ENCODE measurements at places on chromosomes 4 and X. TPM values are rescaled to one million over a fixed set of nuclear protein-coding genes. Genes with fewer than 3 reads are reported as not detected.

Gene SAGE1
- total RNA-seq = not detected

Gene COL4A6
- 0.68 TPM for total RNA-seq

Gene C4orf51
- not detected for total RNA-seq

Gene ASB12
- total RNA-seq = 18.8 TPM

Gene FGFBP2
- 0.57 TPM for total RNA-seq

Gene HDAC6
- 42.8 TPM for total RNA-seq

Gene FGFR3
- 0.17 TPM for total RNA-seq

Gene TLR3
- 1.5 TPM for total RNA-seq

Gene PNMA6A
- 0.17 TPM for total RNA-seq

Gene PLCXD1
- total RNA-seq = 3.0 TPM

Gene C4orf36
- total RNA-seq = not detected

Gene KCND1
- total RNA-seq = 0.21 TPM

Gene GDI1
- 37.4 TPM for total RNA-seq

Gene ELF4
- 1.5 TPM for total RNA-seq

Gene NSDHL
- total RNA-seq = 9.1 TPM

Gene NPY1R
- total RNA-seq = 1.2 TPM

Gene ARMCX2
- total RNA-seq = 7.7 TPM

Gene SHOX
- not detected for total RNA-seq

Gene HTR2C
- not detected for total RNA-seq

Gene MND1
- not detected for total RNA-seq

Gene VSIG4
- 12.0 TPM for total RNA-seq

Gene FATE1
- not detected for total RNA-seq

Gene DACH2
- total RNA-seq = not detected

Gene POLA1
- 8.5 TPM for total RNA-seq

GRCh38 chrX:31893525-31893924, 821.7 kb upstream of the FTHL17 start:
- DNase-seq = no peak

DNA sequence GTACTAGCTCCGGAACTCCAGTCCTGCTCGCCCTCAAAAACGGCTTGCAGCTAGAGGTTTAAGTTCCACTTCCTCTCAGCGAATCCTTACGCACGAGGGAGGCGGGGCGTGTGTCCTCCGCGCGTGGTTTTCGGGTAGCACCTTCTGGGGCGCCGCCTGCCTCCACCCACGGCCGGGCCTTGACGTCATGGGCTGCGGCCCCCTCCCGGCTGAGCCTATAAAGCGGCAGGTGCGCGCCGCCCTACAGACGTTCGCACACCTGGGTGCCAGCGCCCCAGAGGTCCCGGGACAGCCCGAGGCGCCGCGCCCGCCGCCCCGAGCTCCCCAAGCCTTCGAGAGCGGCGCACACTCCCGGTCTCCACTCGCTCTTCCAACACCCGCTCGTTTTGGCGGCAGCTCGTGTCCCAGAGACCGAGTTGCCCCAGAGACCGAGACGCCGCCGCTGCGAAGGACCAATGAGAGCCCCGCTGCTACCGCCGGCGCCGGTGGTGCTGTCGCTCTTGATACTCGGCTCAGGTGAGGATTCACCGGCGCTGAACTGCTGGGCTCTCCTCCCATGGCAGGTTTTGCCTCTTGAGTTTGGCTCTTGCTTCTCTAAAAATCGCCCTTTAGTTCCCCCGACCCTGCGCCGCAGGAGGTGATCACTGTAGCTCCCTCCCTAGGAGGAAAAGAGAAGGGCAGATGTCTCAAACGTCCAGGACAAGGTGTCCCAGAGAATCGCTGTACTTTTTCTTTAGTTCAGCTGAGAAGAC, at the start of gene AREG:
TSS of gene AREG (plus strand) at position 246 of the 752 bp plus-strand sequence. CDS start at position 456, 210 bp downstream.
- DNase-seq = peak; percentile 68

GRCh38 chr4:62917649-62918048, 1491.6 kb downstream of the TECRL start:
- no peak for DNase-seq

GRCh38 chr4:54498661-54499111, 159.1 kb upstream of the KIT start:
- DNase-seq = no peak

DNA sequence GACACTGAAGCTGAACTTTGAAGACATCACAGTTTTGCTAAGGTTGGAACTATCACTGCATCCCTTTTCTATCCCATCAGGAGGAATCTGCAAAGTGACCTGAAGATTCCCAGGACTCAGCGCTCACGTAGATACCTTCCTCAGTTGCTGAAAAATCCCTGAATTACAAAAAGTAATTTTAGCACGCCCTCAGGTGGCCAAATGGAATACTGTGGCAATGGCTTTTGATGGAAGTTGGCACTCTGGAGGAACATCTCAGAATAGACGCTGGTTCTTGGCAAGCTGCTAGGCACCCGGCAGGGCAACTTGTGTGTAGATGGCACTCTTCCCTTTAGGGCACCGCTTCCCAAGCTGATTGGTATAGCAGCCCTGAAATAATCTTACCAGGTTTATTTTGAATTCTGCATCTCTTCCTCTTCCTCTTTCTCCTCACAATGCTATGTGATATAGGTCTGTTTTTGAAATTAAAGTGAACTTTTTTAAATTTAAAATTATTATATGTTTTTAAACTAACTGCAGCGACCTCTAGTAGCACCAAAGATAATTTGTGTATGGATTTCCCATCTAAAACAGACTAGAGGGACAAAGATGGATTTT, 16.3 kb upstream of the ESX1 start:
- DNase-seq = peak; percentile 33

DNA sequence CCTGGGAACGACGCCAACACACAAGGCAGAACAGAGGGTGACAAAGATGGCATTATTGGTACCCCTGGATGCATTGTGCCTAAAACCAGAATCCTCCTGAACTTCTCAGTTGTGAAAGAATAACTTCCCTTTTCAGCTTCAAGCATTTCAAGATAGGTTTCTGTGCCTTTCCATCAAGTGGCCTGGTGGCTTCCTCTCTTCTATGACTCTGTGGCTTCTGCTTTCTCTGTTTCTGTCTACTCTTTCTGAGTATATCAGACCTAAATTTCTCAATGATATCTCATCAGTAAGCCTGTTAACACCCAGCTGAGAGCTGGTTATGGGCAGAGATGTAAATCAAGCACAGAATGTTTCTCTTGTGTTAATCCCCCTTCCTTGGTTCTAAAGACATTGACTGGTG, 21.4 kb upstream of the FAM9B start:
- no peak for DNase-seq

GRCh38 chr4:39931441-39931901, 46.2 kb downstream of the PDS5A start:
- no peak for DNase-seq

GRCh38 chr4:37769391-37769989, 57.0 kb upstream of the PGM2 start:
- no peak for DNase-seq

GRCh38 chr4:29243851-29244250, 1476.3 kb upstream of the PCDH7 start:
- no peak for DNase-seq

GRCh38 chr4:79948739-79949138, 124.3 kb downstream of the ANTXR2 start:
- no peak for DNase-seq

DNA sequence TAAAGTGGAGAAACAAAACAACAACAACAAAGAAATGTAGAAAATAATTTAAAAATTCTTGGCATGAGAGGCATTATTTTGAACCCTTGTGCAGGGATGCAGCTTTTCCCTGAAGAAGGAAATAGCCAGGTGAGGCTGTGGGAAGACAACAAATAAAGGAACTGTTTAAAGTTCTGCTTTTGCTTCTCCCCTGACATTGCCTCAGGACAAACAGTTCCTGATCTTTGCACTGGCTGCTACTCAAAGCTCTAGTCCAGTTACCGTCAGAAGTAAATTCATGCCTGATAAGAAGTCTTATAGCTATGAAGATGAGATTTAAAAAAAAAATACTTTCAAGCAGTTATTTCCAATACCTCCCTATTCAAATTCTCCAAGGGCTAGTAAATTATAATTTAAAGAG, 233.8 kb downstream of the IL15 start:
- DNase-seq = no peak

- DNase-seq = no peak
Measured at GRCh38 chrX:13420545-13421183, 100.8 kb upstream of the ATXN3L start.

GRCh38 chr4:176358083-176358469, 38.3 kb downstream of the SPCS3 start:
- DNase-seq = no peak

GRCh38 chr4:26030260-26030667, 116.2 kb downstream of the SMIM20 start:
- DNase-seq = no peak

DNA sequence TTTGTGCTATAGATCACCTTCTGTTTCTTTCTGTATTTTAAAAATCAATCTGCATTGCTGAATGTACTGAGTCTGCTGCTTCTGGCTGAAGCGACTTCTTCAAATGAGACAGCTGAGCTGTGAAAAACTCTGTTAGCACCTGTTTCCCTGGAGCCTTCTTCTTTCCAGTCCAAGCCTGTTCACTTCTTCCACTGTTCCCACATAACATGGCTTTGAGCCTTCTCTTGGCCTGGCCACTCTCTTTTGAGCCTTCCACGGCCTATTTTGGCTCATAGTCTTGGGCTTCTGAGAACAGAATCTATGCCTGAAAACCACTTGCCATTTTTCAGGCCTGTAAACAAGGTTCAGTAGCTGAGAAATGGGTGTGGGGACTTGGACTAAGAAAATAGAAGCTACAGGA, 132.9 kb upstream of the IGFBP7 start:
- DNase-seq = no peak

GRCh38 chr4:70706044-70706461, 15.7 kb upstream of the RUFY3 start:
- no peak for DNase-seq

DNA sequence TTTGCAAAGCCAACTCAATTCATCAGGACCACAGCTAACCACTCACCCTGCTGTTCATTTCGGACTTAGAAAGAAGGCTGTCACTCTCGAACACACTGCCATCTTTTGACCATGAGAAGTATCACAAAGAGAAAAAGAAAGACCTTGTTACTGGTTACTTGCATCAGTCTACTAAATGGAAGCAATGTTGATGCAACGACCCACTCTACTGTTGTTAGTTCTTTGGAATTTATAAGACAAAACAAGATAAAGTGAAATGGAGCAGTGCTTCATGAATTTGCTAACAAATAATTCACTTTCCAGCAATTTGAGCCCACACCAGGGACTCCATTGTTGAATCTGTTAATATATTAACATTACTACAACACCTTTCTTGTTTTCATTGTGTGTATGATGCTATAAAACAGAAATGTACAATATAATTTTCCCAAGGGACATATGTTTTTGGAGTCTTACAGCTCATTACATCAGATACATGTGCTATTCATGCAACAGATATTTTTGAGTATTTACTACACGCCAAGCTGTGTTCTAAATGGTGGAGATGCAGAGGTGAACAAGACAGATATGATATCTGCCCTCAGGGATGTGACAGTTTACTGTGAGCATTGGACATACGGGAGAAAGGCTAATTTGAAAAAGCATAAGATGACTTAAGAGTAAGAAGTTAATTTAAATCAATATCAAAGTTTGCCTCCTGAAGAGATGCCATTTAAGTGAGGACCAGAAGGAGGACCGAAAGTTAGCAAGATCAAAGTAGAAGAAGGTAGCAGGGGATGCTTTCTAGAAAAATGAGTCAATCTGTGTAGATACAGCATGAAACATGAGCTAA, 87.2 kb downstream of the AREG start:
- no peak for DNase-seq

GRCh38 chr4:113442826-113443225, 318.7 kb downstream of the CAMK2D start:
- DNase-seq = no peak

- no peak for DNase-seq
Measured at GRCh38 chr4:95388911-95389310, 159.9 kb downstream of the UNC5C start.

- no peak for DNase-seq
Measured at GRCh38 chrX:12702509-12703091, 88.6 kb upstream of the PRPS2 start.

- DNase-seq = no peak
Measured at GRCh38 chrX:133852401-133852800, 133.0 kb downstream of the GPC3 start.

GRCh38 chr4:100842856-100843255, 325.0 kb upstream of the EMCN start:
- DNase-seq = no peak

GRCh38 chrX:97524997-97525396, 641.3 kb downstream of the RPA4 start:
- DNase-seq = no peak

- peak; percentile 66 for DNase-seq
Measured at GRCh38 chr4:10033191-10033881, 12.0 kb upstream of the SLC2A9 start.

DNA sequence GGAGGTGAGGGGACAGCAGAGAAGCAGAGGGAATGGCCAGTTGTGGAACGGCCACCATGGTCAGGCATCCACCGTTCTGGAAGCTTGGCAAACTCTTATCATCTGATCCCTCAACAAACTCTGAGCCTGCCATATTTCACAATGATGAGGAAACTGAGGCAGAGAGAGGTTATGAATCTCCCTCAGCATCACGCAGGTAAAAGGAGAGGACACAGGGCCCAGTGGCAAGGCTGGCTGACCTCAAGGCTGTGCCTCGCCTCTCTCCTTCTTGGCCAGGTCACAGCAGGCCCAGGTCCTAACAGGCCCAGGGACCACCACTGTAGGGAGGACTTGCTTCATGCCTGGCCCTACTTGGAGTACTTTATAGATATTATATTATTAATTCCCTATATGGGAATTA, 242.8 kb downstream of the EVC2 start:
- no peak for DNase-seq

- no peak for DNase-seq
Measured at GRCh38 chr4:88115587-88115986, 42.9 kb downstream of the ABCG2 start.

DNA sequence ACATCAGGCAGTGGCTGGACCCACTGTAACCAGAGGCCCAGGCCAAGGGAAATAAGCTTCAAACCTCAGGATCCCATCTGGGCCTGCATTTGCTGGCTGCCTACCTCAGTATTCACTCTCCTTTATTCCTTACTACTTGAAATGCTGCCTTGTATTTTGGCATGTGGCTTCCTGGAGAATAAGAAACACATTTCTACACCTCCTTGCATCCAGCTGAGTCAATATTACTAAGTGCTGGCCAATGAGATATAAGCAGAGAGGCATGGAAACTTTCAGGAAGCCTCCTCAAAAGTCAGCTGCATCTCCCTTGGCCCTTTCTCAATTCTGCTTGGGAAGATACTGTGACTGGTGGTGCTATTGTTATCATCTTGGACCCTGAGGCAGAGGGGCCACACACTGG, 59.8 kb upstream of the RELL1 start:
- DNase-seq = no peak

DNA sequence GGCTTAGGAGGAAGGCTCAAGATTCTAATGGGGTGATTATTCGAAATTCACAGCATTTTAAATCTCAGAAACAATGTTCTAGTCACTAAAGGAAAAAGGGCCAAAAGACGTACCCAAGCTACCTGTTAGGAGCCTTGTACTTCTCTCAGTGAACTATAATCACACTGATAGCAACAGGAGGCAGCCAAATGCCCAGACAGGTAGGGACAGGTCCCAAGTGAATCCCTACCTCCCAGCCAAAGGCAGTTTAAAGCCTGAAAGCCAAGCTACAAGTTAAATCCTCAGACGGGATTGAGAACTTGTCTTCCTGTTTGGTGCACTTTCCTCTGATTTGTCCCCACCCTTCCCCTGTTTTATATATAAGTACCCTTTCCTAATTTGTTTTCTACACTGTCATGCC, 24.3 kb upstream of the HHIP start:
- no peak for DNase-seq

- peak; percentile 49 for DNase-seq
Measured at GRCh38 chr4:2253160-2254084, 8.5 kb downstream of the MXD4 start.
